Kidney (tissue), 22 donors: ENCODE measurements at places on chromosomes 5 and 9. TPM values are rescaled to one million over a fixed set of nuclear protein-coding genes. Genes with fewer than 3 reads are reported as not detected.

SLC6A3 gene
- 0.09 TPM for polyA plus RNA-seq

ANKRD18B gene
- polyA plus RNA-seq, result not detected

GRCh38 chr5:127133071-127133470 lies 59.8 kb upstream of the C5orf63 start:
- DNase-seq, result no peak

DNA sequence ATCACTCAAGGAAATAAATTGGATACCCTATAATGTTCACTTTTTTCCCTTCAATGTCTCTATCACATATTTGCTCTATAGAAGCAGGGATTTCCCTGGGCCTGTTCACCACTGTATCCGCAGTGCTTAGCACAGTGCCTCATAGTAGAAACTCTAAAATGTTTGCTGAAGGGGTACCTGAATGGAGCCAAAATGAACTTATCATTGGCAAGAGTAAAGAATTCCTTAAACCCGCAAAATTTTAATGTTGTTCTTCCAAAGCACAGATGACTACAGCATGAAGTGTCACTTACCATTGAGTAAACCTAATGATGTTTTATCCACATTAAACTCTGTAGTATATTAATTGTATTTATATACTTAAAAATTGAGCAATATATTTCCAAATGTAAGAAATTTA lies 96.1 kb downstream of the JAKMIP2 start:
- no peak for DNase-seq

- no peak for DNase-seq
Observed at GRCh38 chr9:125631391-125632085, 75.5 kb downstream of the MAPKAP1 start.

- no peak for DNase-seq
Observed at GRCh38 chr5:75059912-75060545, 7.7 kb upstream of the GCNT4 start.

DNA sequence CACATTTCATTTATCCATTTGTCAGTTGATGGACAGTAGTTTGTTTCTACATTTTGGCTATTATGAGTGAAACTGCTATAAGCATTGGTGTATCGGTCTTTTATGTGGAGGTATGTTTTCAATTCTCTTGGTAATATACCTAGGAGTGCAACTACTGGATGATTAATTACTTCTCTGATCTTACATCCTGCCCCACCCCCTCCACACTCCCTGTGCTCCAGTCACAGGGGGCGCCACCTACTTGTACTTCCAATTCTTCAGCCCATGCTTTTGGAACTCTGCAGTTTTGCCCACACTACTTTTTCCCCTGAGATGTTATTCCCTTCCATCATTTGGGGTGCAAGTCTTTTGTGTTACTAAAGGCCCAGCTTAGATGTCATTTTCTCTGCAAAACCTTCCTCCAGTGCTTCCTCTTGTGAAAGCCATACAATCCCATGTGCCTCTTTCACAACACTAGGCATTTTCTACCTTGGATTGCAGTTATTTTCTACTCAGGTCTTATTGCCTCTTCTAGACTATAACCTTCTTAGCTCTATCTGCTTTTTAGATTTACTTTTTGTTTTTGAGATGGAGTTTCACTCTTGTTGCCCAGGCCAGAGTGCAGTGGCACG lies 42.1 kb downstream of the SEC61B start:
- DNase-seq, result no peak

GRCh38 chr5:179906795-179907555 lies 722 bp downstream of the TBC1D9B start:
- DNase-seq, result peak; percentile 36

- no peak for DNase-seq
Observed at GRCh38 chr5:181199881-181200638, 4.9 kb downstream of the TRIM7 start.

DNA sequence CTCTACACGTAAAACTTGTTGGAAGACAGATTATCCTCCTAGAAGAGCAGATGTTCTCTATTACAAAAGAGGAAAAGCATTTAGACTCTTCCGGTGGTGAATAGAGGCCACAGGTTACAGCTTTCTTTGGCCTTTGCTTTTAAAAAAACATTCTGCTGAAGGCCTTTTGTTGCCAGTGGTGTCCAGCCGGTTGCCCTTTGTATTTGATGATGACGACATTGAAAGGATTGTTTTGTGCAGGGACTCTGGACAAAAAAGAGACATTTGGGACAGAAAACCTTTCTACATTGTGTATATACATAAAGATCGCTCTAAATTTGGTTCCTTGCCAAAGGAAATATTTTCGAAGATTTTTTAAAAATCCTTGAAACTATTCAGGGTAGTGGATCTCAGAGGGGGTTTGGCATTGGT lies 180.3 kb downstream of the C9orf152 start:
- peak; percentile 75 for DNase-seq

- DNase-seq, result peak; percentile 43
Observed at GRCh38 chr9:5438301-5439162, 807 bp upstream of the PLGRKT start.

GRCh38 chr5:32222723-32223470 lies 48.8 kb upstream of the GOLPH3 start:
- no peak for DNase-seq

- no peak for DNase-seq
Observed at GRCh38 chr5:59542306-59542705, 351.2 kb downstream of the PDE4D start.

DNA sequence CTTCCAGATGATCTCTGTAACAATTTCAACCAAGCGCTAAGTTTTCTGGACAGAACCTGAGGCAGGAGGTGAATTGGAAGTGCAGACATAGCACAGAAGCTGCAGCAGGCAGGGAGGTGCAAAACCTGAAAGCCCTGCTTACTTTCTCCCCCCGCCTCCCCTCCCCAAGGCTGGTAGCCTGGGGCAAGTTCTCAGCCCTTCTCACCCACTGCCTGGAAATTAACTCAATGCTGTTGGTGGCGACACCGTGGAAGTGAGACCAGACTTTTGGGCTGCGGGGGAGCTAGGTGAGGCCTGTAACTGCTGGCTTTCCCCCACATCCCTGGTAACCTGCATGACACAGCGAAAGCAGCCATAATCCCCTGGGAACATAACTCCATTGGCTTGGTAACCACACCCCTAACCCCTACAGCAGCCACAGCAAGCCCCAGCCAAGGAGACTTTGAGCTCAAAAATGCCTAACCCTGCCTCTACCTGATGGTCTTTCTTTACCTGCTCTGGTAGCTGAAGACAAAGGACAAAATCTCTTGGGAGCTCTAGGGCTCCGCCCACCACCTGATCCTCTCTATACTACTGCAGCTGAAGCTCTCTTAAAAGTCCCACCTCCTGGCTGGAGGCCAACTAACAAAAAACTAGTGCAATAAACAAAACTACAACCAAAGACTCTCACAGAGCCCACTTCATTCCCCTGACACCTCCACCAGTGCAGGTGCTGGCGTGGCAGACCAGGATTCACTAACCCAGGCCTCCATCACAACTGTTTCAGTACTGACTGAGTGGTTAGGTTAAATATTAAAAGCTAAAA lies 11.9 kb upstream of the OR13C8 start:
- DNase-seq, result no peak
